Neural crest cell (in vitro differentiated cells): ENCODE measurements at places on chromosomes 1 and 21.
A peak's percentile ranks its signal among the peaks of the same experiment; 100 is the strongest.

GRCh38 chr21:44962403-44962966, 22.7 kb downstream of the SLX9 start:
- DNase-seq: no peak

- no peak for DNase-seq
These were observed 63.3 kb downstream of the TNR start for GRCh38 chr1:175679981-175680652.

DNA sequence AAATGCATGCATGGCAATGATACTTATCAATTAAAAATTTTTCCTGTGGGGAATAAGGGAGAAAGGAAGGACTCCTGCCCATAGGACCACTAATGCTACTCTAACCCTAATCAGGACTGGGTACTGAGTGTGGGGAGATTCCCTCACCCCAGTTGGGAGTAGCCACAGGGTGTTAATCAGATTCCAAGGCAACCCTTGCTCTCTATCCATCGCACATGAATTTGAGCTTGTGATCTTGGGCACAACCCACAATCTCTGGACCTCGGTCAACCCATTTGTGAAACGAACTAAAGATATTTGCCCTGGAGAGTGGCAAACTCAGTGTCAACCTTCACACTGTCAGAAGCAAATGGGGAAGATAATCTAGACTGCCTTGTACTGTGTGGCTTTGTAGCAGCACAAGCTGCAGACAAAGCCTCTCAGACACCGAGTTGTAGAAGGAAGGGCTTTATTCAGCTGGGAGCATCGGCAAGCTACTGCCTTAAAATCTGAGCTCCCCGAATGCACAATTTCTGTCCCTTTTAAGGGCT, 69.5 kb downstream of the SERINC2 start:
- no peak for DNase-seq

- peak; percentile 95 for DNase-seq
These were observed 24.3 kb downstream of the EBNA1BP2 start for GRCh38 chr1:43147625-43148327.
